Activated CD4-positive, alpha-beta T cell treated with anti-CD3 and anti-CD28 coated beads for 24 hours (primary cell): ENCODE measurements at places on chromosomes 12 and 14.

DNA sequence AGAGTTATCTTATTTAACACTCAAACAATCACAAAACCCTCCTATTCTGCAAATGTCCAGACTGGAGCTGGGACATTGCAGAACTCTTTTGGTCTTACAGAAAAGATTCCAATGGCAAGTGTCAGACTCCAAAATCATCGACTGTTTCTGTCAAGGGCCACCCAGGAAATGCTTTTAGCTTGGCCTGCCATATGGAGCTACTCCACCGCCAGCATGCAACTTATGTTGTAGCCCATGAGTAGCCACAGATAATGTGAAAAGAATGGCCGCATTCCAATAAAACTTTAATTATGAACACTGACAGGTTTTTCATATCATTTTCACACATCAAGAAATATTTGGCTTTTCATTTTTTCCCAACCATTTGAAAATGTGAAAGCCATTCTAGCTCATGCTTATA lies 57.5 kb downstream of the SYNE3 start:
- no peak for DNase-seq

GRCh38 chr12:5512601-5512970 lies 80.7 kb downstream of the NTF3 start:
- no peak for DNase-seq

DNA sequence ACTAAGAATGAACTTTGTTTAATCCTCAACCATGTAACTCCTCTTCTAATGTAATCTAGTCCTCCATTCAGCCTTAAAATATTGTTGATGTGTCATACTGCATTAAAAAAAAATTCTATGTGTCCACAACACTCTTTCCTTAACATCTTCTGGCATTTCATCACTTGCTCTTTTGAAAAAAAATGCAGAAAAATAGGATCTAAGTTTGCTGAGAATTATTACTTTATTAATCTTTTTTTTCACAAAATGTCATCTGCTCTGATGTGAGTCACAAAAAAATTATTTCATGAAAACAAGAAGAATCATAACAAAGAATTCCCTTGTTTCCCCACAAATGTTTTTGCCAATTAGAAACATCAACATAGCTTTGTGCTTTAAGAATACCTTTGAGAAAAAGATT lies 410.1 kb upstream of the MGAT4C start:
- no peak for DNase-seq

- no peak for DNase-seq
Measured at GRCh38 chr12:9669534-9669933, at the start of gene CLEC2D. Gene CLEC2D (plus strand): TSS chr12:9669713. CDS start chr12:9669735, 22 bp downstream.

- DNase-seq: no peak
Measured at GRCh38 chr12:128940974-128941373, 87.7 kb downstream of the GLT1D1 start.

DNA sequence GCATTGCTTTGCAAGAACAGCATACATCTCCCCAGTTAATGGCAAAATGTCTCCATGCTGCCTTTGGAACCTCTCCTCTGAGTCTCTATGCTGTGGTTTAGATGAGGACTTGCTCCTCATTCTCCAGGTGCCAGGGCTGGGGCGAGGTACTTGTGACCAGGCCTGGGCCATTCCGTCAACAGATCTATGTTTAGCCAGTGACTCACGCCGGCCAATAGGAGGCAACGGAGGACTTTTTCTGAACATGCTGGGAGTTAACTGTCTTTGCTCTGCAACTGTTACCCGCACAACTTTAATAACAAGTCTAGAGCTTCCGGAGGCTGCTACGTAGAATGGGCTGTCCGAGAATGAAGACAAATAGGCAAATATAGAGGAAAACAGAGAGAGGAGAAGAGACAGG lies 214.2 kb downstream of the GLT1D1 start:
- DNase-seq: no peak

DNA sequence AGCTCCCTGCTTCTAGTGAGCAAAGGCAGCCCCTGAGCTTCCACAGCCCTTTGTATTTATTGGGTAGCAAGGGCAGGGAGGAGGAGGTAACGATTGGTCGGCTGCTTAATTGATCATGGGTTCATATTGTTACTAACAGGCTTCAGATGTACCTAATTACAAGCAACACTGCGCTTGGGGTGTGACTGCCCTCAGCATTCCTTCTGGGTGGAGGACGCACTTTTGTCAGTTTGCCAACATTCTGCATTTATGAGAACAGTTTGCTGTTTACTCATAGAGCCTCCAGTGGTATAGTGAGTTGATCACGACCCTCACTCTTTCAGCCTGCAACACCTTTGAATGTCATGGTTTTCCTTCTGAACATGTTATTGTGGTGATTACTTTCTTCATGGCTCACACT lies 9.6 kb downstream of the TSHR start:
- no peak for DNase-seq

DNA sequence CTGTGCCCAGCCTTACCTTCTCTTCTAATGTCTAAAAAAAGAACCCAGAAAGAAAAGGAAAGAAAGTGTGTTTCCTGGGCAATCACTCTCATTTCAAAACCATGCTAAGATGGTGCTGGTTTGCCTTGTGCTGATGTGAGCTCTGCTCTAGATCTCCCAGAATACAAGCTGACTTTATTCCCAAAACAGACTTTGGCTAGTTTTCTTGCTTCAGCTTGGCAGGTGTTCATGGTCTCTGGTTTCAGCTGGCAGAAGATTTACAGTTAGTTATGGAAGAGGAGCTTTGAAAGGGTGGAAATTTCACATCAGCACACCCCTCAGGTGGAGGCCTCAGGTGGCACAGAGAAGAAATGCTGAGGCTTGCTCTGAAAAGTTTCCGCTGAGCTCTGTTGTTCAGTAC lies 34.4 kb downstream of the PPP1R36 start:
- no peak for DNase-seq

- DNase-seq: no peak
Measured at GRCh38 chr12:13390381-13390861, 193.9 kb downstream of the EMP1 start.

- DNase-seq: no peak
Measured at GRCh38 chr14:104209985-104210816, 71.8 kb downstream of the KIF26A start.

GRCh38 chr14:24418492-24418873 lies 11.0 kb downstream of the CBLN3 start:
- no peak for DNase-seq

DNA sequence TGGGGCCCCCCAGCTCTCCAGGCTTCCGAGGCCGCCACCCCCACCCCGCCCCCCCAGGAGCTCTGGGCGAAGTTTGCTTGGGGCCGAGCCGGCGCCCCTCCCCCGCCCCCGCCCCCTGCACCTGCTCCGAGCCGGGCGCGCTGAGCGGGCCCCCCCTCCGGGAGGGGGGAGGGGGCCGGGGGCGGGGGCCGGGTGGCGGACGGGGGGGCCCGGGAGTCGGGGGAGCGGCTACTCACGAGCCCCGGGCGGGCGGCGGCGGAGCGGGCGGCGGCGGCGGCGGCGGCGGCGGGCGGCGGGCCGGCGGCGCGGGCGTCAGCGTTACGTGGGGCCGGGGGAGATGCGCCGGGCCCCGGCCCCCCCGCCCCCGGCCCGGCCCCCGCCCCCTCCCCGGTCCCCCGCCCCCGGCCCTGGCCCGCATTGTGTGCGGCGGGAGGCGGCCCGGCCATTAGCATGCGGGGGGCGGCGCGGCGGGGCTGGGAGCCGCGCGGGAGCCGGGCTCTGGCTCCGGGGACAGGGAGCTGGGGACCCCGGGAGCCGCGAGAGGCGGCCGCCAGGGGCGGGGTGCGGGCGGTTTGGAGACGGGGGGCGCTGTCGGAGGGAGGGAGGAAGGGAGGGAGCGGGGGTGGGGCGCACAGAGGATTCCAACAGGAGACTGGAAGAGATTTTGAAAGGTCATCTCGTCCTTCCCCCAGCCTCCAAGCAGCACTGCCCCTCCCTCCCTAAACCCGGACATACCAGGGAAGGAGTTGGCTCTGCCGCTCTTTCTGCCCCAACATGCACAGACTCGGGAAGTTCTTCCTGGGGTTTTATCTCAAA lies at the start of gene ZNF219:
TSS of gene ZNF219 (minus strand) at position 580 of the 816 bp plus-strand sequence. CDS start 5,064 bp downstream, outside the sequence.
- no peak for DNase-seq

GRCh38 chr12:54373649-54374561 lies 9.6 kb upstream of the GPR84 start:
- no peak for DNase-seq

DNA sequence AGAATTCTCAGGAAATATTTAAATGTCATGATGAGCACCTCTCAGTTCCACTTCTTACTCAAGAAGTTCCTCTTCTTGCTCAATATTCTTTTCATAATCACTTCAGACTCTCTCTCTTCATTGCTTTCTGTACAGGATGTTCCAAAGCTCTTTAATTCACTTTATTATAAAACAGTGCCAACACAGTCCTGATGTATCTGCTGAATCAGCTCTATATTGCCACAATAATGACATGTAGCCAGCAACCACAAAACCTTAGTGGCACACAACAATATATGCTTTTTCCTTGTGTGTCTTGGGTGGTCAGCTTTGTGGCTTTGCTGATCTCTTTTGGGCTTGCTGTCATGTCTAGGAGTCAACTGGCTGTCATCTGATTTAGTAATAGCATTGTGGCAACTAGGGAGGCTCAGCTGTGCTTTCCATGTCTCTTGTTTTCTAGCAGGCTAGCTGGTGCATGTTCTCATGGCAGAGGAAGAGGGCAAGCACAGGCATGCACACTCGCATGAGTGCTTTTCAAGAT lies 52.8 kb upstream of the SLC2A13 start:
- no peak for DNase-seq

DNA sequence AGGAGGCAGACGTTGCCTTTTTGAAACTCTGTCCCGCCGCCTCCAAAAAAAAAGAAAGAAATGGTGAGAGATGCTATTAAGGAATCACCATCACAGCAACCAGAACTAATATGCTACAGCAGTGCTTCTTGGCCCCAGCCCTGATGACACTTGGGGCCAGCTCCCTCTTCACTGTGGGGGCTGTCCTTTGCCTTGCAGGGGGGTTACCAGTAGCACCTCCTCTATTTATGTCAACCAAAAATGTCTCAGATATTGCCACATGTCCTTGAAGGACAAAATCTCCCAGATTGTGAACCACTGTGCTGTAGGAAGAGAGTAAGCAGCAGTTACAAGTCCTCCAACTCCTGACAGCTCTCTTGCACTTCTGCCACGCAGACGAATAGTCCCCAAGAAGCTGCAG lies 76.4 kb downstream of the LRRC74A start:
- DNase-seq: no peak

GRCh38 chr14:50031602-50032313 lies 84.6 kb downstream of the VCPKMT start:
- DNase-seq: no peak

- DNase-seq: no peak
Measured at GRCh38 chr14:90288651-90289355, 32.5 kb downstream of the PSMC1 start.

DNA sequence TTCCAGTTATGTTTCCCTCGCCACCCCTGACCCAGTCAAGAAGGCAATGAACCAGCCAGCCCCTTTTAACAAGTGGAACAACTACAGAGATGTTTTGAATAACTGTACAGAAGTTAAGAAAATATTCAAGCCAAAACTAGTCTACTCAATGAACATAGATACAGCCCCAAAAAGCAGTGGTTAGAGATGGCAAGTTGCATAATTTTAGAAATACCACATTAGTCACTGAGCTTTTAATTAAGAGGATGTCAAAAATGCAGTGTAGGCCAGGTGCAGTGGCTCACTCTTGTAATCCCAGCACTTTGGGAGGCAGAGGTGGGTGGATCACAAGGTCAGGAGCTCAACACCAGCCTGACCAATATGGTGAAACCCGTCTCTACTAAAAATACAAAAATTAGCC lies 27.2 kb downstream of the PROX2 start:
- DNase-seq: no peak

DNA sequence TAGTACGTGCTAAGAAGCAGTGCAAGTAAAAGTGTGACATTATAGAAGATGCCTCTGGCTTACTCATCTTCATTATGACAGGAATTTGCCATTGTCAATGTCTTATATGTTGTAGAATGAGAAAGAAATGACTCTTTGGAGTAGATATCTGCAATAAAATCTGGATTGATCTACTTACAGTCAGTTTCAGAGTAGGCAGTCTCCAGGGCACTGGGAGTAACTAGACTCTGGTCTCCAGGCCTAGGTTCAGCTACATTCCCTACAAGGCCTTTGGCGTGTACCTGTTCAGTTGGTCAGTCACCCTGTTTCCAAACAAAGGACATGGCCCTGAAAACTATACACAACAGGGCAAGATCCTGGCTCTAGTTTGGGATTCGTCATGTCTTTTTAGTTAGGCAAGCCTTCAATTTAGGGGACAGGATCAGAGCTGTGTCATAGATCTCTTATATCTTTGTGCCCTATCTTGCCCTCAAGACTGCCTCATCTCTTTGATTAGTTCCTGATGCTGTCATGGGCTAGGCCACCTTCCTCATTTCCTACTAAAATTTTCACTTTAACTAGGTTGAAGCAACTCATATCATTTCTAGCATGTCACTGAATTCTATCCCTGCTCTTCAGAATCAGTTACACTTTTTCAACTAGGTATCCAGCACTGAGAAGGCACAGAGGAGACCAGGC lies 410.0 kb downstream of the RAD51B start:
- no peak for DNase-seq
